ENCODE measurements at places on chromosomes 6 and 20.

DNA sequence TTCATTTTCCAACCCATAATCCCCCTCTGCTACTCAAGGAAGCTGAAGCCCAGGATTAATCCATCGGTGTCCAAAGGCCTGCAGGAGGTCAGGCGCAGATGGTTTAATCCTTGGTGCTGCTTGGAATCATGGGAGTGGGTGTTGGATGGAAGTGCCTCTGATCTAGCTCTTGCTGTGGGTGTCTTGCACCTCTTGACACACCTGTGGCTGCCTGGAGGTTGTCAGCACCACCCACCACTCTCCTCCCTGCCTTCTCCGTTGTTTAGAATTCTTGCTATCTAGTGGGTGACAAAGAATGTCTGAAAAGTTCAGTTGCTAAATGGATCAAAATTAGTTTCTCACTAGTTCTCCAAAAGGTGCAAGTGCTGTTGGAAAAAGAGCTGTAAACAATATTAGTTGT is 1074.4 kb upstream of the FLRT3 start:
- no peaks in the 10 kb centered on the region for H3K36me3 ChIP-seq
- H3K4me1 ChIP-seq: no peaks in the 10 kb centered on the region
- no peak for DNase-seq
- H3K27ac ChIP-seq: no peak overlapping the region

DNA sequence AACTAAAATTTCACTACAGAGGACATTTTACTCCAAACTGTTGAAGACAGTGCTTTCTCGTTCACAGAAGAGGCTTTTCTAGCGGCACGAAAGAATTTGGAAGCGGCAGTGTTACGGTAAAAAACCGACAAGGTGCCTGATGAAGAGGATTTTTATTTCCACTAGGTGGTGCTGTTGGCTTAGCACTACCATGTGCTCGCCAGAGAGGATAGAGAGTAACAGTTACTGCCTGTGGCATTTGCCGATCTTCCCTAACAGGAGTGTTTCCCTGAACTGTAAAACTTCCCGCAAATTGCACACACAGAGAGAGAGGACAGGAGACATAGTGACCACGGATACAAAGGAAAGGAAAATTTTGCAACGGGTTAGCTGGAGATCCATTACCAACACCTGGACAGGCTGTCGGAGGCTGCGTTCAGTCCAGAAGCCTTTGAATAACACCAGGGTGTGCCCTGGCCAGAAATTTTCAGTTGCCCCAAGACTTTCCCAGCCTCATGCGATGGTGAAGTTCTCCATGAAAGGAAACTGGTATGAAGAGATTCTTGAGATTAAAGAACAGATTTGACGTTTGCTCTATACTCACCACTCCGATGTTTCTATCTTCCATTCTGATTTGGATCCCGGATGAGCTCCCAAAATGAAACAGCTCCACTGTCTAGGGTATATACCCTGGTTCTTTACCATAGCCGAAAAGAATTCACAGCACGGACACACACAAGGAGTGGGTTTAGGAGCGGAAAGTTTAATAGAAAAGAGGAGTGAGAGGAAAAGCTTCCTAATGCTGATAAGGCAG is 48.1 kb downstream of the HLA-DPB1 start:
- H3K27me3 ChIP-seq: no peaks in the 10 kb centered on the region
- peaks cover 8% of the 10 kb centered on the region for H3K4me1 ChIP-seq
- no peak overlapping the region for H3K27ac ChIP-seq

GRCh38 chr6:30744054-30744805 is at the start of gene IER3:
IER3 (minus strand) TSS chr6:30744547; CDS start chr6:30744518, 29 bp downstream.
- peak within 1 kb of the TSS; percentile 85 for H3K4me3 ChIP-seq
- H3K4me1 ChIP-seq: peaks cover 89% of the 10 kb centered on the region
- peak; percentile 96 for DNase-seq
- H3K27me3 ChIP-seq: no peaks in the 10 kb centered on the region
- H3K36me3 ChIP-seq: peaks cover 4% of the 10 kb centered on the region

DNA sequence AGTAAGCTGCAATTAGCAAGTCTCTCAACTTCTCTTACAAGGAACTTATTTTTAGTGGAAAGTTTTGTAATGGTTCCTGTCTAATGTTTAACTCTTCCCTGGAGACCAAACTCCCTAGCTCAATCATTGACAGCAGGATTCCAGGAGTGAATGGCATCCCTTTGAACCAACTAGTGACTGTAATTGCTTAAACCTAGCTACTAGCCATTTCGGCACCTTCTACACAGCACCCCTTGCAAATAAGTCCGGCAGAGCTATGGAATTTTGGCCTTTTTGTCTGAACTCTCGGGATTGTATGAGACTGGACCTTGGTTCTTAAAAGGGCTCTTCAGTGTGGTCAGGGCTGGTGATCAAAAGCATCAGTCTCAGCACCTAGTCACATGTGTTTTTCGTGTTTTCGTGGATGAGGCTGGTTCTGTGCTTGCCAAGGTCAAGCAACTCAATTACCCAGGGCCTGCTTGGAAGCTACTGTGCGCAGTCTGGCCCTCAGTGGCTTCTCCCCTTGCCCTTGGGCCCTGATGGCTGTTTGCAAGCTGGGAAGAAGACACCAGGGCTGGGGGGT is 135.3 kb upstream of the NEDD9 start:
- no peak for DNase-seq
- no peak overlapping the region for H3K27ac ChIP-seq
- no peaks in the 10 kb centered on the region for H3K4me1 ChIP-seq
- H3K36me3 ChIP-seq: no peaks in the 10 kb centered on the region

GRCh38 chr6:87825821-87826221 is 123.8 kb upstream of the AKIRIN2 start:
- H3K4me3 ChIP-seq: no peak overlapping the region
- no peaks in the 10 kb centered on the region for H3K4me1 ChIP-seq
- H3K27me3 ChIP-seq: no peaks in the 10 kb centered on the region

DNA sequence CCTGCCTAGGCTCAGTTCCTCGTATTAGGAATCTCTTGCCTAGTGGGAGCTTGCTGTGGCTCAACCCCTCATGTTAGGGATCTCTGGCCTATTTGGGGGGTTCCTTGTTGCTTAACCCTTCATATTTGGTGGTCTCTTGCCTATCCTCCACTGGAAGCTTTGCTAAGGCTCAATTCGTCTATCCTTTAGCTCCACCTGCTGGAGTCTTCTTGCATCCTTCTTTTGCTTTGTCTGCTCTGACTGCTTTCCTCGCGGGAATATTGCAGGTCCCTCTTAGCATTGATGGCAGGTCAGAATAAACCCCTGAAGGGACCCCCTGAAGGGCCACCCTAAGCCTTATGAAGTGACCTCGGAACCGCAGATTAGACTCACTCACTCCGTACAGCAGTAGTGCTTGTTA is 203.0 kb upstream of the TBX18 start:
- H3K27me3 ChIP-seq: peaks cover 2% of the 10 kb centered on the region
- H3K27ac ChIP-seq: no peak overlapping the region
- H3K4me1 ChIP-seq: no peaks in the 10 kb centered on the region
- no peak overlapping the region for H3K4me3 ChIP-seq
- H3K36me3 ChIP-seq: no peaks in the 10 kb centered on the region
- peak; percentile 48 for DNase-seq

GRCh38 chr6:80425089-80425823 is 318.8 kb downstream of the BCKDHB start:
- no peaks in the 10 kb centered on the region for H3K36me3 ChIP-seq
- no peaks in the 10 kb centered on the region for H3K27me3 ChIP-seq
- no peak overlapping the region for H3K4me3 ChIP-seq

Measured in HCT116 (cell line).